ENCODE measurements at places on chromosomes 11 and 22. TPM values are rescaled to one million over a fixed set of nuclear protein-coding genes. Genes with fewer than 3 reads are reported as not detected.

Gene DDI1
- not detected for total RNA-seq

Gene TRIM22
- total RNA-seq = 284 TPM

Gene SYT7
- not detected for total RNA-seq

Gene SUSD2
- total RNA-seq = 0.10 TPM

Gene SDF2L1
- 43.9 TPM for total RNA-seq

Gene API5
- 151 TPM for total RNA-seq
